ENCODE measurements at places on chromosomes 3 and 15.

DNA sequence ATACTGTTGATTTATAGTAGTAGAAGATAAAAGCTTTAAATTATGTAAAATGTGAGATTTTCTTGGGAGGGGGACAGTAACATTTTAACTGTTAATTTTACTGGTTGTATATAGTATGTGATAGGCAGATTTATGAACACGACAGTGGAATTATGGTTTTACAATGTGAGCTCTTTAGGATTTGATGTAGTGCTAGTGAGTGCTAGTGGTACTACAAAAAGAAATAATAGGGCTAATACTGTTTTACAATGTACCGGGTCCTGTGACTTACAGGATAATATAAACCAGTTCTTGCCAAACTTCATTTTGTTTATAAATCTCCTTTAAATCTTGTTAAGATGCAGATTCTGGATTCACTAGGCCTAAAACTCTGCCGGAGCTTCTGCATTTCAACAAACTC lies 165.7 kb downstream of the TCF12 start:
- no peak for DNase-seq

GRCh38 chr15:62108411-62108810 lies 41.6 kb downstream of the C2CD4A start:
- no peak for DNase-seq

- DNase-seq: peak; percentile 27
Measured at GRCh38 chr3:65402597-65402996, 636.1 kb downstream of the MAGI1 start.

DNA sequence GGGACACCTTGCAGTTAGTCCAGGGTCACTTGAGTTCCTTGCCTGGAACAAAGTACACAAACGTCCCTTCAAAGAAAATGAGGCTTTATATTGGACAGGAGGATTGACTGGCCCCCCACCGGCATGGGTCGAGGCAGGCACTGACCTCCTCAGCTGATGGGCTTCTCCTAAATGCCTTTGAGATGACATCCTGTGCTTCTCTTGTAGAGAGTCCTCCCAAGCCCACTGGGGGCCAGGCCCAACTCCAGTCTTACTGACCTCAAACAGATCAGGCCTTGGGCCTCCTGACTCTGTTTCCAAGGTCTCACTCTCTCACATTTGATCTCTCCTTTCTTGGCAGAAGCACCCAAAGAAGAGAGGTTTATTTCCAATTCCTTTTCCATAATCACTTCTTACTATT lies 516.1 kb downstream of the MCTP2 start:
- DNase-seq: no peak

- DNase-seq: no peak
Measured at GRCh38 chr3:25872200-25872877, 82.4 kb downstream of the OXSM start.

- no peak for DNase-seq
Measured at GRCh38 chr15:60682115-60682514, 203.2 kb upstream of the ICE2 start.

GRCh38 chr15:68787609-68788263 lies 33.0 kb downstream of the ANP32A start:
- DNase-seq: peak; percentile 56

DNA sequence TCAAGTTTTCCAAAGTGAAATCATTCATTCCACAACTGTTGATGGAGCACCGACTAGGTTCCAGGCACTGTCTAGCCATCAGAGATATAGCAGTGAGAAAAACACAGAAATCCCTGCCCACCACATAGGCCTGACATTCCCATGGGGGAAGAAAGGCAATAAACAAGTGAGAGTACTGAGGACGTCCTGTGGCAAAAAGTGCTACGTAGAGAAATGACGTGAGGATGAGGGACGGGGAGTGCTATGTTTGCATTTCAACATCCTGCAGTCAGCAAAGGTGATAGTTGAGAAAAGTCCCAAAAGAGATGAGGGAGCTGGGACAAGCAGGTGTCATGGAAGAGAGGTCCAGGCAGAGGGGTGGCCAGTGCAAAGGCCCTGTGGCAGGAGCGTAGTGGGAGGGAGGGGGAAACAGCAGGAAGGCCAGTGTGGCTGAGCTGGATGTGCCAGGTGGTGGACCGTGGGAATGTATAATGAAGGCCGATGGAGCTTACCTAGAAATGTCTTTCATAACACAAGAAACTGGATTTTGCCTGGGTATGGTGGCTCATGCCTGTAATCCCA lies 10.4 kb upstream of the FURIN start:
- DNase-seq: no peak

DNA sequence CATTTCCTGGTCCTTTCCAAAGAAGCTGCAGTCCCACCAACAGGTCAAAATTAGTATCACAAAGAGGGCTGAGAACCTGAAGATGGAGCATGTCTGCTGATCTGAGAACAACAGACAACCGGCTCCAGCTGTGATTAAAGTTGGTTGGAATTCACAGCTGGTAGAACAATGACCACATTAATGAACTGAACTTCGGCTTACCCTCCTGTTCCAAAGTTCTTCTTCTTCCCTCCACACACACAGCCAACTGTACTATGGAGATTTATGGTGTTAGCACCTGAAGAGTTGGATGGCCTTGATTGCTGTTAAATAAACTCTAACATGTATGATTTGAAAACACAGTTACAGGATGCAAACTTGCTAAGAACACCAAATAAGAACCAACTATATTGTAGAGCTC lies 27.4 kb upstream of the ROPN1 start:
- no peak for DNase-seq

- peak; percentile 86 for DNase-seq
Measured at GRCh38 chr15:57541805-57542504, 49.7 kb upstream of the MYZAP start.

GRCh38 chr3:111692593-111693552 lies 97.7 kb upstream of the ZBED2 start:
- DNase-seq: no peak

GRCh38 chr15:38564557-38565286 lies at the start of gene RASGRP1:
Gene RASGRP1 (minus strand): TSS chr15:38564814. CDS start chr15:38564628, 186 bp downstream.
- peak; percentile 75 for DNase-seq

- DNase-seq: no peak
Measured at GRCh38 chr3:127389420-127389819, 101.6 kb upstream of the PRR20G start.

GRCh38 chr3:39933986-39934693 lies 124.7 kb downstream of the MYRIP start:
- peak; percentile 3 for DNase-seq

- DNase-seq: peak; percentile 97
Measured at GRCh38 chr15:101201411-101202174, 50.3 kb downstream of the CHSY1 start.

GRCh38 chr3:146577662-146578061 lies 27.5 kb downstream of the PLSCR5 start:
- peak; percentile 70 for DNase-seq

- peak; percentile 74 for DNase-seq
Measured at GRCh38 chr3:149536429-149536828, 61.9 kb downstream of the TM4SF4 start.

GRCh38 chr3:5297895-5298294 lies 110.4 kb downstream of the EDEM1 start:
- no peak for DNase-seq

GRCh38 chr3:45227946-45228345 lies 1.9 kb upstream of the TMEM158 start:
- DNase-seq: peak; percentile 8

GRCh38 chr3:195768414-195768813 lies 43.3 kb downstream of the MUC4 start:
- no peak for DNase-seq

DNA sequence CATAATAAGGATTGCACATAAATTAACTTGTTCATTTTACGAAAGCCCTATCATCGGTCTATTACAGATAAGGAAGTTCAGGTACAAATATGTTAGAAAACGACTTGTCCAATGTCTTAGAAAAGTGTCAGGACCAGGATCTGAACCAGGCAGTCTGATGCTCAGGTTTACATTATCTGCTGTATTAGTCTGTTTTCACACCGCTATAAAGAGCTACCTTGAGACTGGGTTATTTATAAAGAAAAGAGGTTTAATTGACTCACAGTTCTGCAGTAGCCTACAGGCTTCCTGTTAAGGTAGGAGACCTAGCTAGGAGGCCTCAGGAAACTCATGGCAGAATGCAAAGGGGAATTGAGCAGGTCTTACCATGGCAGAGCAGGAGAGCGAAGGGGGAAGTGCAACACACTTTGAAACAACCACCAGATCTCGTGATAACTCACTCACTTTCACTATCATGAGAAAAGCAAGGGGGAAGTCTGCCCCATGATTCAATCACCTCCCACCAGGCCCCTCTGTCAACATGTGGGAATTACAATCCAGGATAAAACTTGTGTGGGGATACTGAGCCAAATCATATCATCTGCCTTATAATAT lies 45.8 kb upstream of the GOLIM4 start:
- DNase-seq: no peak
